CD14-positive monocyte (primary cell): ENCODE measurements at places on chromosomes 16 and 17. TPM values are rescaled to one million over a fixed set of nuclear protein-coding genes. Genes with fewer than 3 reads are reported as not detected.

- no peak for DNase-seq
These were observed 33.7 kb downstream of the TSC2 start for GRCh38 chr16:2081201-2082084.

DNA sequence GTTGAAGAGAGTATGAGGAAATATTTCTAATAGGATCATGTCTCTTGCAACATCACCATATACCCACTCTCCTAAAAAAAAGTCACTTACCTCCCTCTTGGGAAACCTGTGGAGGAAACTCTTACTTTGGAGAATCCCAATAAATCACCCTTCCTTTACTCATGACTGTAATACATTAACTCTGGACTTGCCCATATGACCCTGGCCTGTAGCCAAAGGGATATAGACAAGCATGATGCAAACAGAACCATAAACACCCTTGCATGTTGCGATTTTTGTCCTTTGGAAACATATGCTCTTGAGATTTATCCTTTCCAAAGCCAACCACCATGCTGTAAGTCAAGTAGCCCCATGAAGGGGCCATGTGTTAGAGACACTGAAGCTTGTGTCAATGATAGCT lies 19.5 kb downstream of the CDH11 start:
- DNase-seq = no peak

GRCh38 chr16:48834576-48834975 lies 224.6 kb upstream of the N4BP1 start:
- DNase-seq = no peak

DNA sequence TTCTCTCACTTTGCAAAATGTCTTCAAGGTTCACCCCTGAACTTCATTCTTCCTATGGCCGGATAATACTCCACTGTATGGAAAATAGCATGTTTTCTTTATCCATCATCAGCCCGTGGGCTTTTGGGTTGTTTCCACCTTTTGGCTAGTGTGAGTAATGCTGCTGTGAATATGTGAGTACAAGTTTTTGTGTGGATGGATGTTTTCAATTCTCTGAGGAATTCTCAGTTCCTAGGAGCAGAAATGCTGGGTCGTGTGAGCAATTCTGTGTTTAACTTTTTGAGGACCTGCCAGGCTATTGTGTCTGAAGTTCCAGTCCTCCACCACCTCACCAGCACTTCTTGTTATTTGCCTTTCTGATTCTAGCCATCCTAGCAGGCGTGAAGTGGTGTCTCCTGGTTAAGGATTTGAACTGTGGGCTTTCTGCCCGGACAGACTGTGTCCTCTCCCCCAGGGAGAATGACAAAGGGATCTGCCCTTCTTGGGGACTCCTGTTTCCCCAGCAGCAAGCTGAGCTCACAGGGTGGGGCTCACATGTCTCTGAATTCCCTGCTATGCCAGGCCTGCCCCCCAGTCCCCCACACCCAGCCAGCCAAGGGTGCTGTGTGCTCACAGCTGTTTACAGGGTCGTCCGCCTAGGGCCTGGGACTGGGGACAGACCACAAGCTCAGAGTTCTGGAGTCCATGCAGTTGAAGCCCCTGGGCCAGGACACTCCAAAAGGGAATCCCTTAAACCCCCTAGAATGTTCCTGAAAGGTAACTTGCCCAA lies 92.2 kb upstream of the CIBAR2 start:
- no peak for DNase-seq

DNA sequence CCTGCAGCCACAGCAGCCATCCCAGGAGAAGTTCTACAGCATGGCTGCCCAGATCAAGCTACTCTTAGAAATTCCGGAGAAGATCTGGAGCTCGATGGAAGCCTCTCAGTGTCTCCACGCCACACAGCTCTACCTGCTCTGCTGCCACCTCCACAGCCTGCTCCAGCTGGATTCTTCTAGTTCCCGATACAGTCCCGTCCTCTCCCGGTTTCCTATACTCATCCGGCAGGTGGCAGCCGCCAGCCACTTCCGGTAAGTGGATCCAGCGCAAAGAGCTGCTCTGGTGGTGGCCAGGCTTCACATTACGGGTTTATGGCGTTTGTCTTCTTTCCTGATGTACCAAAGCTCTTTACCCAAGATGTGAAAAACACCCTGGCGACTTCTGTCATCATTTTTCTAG lies 3.6 kb downstream of the COG1 start:
- DNase-seq = no peak

Gene TNFSF13
- 491 TPM for polyA plus RNA-seq

Gene GAST
- not detected for polyA plus RNA-seq
